ENCODE measurements at places on chromosomes 4 and X.

DNA sequence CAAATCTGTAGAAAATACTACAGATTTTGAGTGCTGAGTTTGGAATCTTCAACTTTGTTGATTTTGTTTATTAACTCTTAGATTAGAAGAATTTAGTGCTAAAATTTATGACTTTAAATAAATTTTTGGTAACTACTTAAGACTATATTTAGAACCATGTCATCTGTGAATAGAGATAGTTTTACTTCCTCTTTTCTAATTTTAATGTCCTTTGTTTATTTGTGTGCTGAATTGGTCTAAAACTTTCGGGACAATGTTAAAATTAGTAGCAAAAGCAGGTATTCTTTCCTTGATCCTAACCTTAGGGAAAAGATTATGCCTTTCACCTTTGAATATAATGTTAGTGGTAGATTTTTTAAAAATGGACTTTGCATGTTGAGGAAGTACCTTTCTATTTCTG, 119.7 kb upstream of the CXorf51A start:
- no peak for DNase-seq

GRCh38 chr4:113146876-113147358, 97.5 kb downstream of the ANK2 start:
- DNase-seq: no peak

DNA sequence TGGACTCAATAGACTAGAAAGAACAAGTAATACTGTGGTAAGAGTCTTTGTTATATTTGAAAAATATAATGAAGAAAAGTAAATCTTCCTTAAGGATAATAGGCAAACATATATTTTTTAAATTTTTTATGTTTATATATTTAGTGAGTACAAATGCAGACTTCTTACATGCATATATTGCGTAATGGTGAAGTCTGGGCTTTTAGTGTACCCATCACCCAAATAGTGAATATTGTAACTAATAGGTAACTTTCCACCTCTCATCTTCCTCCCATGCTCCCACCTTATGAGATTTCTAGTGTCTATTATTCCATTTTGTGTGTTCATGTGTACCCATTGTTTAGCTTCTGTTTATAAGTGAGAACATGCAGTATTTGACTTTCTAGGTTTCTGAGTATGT, 711.2 kb upstream of the NDST4 start:
- DNase-seq: no peak

- no peak for DNase-seq
Measured at GRCh38 chr4:48670587-48670986, 109.5 kb downstream of the FRYL start.

DNA sequence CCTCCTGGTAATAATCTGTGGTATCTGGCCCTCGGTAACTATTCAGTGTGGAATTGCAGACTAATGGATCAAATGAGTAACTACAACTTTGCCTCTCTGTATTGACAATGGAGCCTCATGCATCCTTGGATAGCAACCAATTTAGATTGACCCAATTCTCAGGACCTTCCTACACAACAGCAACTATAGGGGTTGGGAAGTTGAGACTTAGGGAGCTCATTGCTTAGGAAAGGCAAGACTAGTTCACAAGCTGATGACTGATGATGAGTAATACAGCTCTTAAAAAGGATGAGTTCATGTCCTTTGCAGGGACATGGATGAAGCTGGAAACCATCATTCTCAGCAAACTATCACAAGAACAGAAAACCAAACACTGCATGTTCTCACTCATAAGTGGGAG, 47.5 kb upstream of the KLHL13 start:
- DNase-seq: no peak

DNA sequence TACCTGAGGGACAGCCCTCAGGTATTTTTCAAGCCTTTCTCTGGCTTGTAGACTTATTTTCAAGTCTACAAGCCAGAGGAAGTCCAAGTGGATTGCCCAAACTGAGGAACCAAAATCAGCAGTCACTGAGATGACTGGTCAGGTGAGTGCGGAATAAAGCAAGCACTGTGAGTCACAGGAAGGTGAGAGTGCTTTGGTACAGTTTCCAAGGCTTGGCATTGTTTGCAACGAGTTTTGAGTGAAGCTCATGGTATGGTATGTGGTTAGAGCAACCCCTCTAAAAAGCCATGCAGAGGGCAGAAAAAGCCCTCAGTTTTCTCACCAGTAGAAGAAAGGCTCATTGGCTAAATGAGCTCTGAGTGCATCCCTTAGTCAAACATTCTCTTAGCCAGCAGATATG, 112.8 kb upstream of the EOLA2 start:
- DNase-seq: no peak

All from activated CD4-positive, alpha-beta memory T cell treated with anti-CD3 and anti-CD28 coated beads, Interleukin-2, amount 10 ng/mL, durations not matched to agents 7 days and 5 days (primary cell).